ENCODE measurements at places on chromosomes 13 and 19.

- no peak for DNase-seq
These were observed 19.6 kb upstream of the PTPRS start for GRCh38 chr19:5360003-5360780.

DNA sequence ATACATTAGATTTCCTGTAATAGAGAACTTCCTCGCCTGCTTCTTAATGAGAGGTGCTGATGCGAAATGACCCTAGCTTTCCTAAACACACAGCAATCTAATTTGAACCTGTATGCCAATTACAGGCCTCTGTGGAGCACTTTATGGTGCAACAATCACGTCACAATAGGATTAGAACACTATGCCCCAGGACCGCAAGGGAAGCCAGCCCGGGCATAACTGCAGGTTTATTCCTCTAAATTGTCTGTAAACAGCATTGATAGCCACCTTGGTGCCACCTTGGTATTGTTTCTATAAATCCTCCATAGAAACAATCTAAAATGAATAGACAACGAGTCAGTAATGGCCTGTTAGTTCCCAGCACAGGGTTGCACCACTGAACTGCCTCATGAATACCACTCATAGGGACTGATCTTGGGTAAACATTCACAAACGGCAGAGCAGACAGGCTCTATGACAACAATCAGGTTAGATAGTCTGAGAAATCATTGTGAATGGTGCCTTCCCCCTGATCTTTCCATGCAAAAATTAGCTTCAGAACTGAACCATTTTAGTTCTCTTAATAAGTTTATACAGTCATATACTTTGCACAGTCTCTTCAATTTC lies 182.5 kb upstream of the OBI1 start:
- no peak for DNase-seq

GRCh38 chr13:78764665-78765064 lies 105.7 kb upstream of the OBI1 start:
- no peak for DNase-seq

- DNase-seq = peak; percentile 47
These were observed 608 bp downstream of the CNN2 start for GRCh38 chr19:1026783-1027649.

- DNase-seq = peak; percentile 69
These were observed 9.1 kb downstream of the ZNF653 start for GRCh38 chr19:11496391-11497163.

DNA sequence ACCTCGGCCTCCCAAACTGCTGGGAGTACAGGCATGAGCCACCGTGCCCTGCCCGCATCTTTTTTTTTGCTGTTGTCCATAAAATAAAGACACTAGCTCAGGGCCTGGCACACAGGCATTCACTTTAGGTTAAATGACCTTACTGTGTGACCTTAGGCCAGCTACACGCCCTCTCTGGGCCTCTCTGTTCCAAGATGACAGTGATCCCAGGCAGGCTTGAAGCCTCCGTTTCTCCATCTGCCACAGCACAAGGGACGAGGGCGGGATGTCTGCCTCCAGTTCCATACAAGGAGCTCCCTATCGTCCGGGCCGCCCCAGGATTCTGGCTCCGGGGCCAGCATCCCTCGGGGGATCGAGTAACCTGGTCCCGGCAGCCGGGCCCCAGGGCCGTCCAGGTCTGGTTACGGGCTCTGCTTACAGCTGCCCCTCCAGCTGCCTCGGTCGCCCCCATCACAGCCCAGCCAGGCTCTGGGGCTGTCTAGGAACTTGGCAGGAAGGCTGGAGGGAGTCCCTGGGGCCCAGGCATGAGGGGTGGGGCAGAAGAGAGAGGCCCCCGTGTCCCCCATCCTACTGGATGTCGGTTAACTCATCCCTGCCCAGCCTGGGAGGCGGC lies 11.9 kb upstream of the SEMA6B start:
- no peak for DNase-seq

- DNase-seq = peak; percentile 7
These were observed 96.6 kb downstream of the SIPA1L3 start for GRCh38 chr19:38003438-38004185.

- DNase-seq = no peak
These were observed 78.9 kb upstream of the PEG3 start for GRCh38 chr19:56919308-56919995.

DNA sequence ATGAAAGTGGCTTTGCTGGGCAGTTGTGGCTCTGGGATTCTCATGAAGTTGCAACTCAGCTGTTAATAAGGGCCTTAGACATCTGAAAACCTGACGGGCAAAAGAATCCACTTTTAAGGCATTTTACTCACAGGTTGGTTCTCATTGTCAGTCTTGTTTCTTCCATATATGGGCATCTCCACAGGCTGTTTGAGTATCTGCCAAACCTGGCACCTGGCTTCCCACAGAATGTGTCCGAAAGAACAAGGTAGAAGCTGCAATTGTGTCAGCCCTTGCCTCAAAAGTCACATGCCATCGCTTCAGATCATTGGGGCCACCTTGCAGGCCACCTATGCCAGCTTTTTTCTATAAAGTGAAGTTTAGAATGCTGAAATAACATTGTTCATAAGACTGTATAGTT lies 102.4 kb downstream of the KCTD12 start:
- no peak for DNase-seq

DNA sequence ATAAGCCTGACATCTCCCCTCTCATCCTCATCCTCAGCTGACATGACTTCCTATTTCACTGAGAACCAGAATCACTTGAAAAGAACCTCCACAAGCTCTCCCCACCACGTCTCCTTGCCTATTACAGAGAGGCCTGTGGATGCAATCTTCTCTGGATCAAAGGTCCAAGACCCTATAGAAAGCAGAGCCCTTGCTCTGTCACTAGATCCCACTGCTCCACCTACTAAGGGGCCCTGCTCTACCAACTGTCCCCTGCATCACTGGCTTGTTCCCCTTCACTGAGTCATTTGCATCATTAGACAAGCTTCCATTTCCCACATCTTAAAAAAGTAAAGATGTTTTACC lies 40.8 kb downstream of the RCBTB2 start:
- peak; percentile 52 for DNase-seq

GRCh38 chr13:110876609-110877008 lies 38.3 kb downstream of the ANKRD10 start:
- DNase-seq = peak; percentile 28

DNA sequence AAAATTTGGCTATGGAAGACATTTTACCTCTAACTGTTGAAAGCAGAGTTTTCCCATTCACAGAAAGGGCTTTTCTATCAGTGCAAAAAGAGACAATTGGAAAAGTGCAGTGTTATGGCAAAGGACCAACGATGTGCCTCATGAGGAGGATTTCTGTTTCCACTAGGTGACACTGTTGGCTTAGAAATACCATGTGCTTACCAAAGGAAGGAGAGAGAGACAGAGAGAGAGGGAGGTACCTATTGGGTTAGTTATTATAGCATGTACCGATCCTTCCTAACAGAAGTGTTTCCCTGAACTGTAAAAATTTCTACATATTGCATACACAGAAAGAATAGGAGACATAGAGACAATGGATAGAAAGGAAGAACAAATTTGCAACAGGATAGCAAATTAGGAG lies 23.9 kb upstream of the PSG4 start:
- DNase-seq = no peak

DNA sequence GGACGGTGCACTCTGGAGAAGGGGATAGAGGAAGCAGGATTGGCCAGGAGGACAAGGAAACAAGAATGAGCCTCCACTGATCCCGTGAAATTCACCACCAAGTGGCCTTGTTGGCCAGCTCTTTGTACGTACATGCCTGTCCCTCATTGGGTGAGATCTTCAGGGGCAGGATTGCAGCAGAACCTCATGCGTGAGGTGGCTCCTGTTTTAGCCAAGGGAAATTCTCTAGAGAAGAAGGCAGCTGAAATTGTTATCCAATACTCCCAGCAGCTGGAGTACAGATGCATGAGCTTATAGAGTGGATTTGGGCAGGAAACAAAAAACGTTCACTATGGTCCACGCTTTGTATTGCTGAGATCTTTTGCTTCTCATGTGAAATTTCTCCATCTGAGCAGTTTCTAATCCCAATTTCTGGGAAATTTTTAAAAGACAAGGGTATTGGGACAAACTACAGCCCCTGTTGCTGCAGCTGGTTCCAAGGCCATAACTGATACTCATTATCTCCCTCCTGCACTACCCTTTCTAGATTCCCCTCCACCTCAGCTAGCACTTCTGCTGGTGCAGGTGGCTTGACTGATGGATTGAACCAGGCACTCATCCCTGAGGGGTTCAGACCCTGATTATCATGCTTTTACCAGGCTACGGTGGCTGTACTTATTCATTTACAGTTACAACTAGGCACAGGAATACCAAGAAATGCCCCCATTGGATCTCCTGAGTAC lies 3.9 kb upstream of the RNF6 start:
- DNase-seq = no peak

DNA sequence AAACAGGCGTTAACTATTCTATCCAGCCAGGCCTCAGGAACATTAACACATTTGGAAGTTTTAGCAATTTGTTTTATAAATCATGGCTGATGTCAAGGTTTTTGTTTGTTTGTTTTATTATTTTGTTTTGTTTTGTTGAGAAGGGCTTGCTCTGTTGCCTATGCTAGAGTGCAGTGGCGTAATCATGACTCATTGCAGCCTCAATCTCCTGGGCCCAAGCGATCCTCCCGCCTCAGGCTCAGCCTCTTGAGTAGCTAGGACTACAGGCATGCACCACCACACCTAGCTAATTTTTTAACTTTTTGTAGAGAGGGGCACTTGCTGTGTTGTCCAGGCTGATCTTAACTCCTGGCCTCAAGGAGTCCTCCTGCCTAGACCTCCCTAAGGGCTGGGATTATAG lies 28.3 kb downstream of the NUP58 start:
- no peak for DNase-seq

DNA sequence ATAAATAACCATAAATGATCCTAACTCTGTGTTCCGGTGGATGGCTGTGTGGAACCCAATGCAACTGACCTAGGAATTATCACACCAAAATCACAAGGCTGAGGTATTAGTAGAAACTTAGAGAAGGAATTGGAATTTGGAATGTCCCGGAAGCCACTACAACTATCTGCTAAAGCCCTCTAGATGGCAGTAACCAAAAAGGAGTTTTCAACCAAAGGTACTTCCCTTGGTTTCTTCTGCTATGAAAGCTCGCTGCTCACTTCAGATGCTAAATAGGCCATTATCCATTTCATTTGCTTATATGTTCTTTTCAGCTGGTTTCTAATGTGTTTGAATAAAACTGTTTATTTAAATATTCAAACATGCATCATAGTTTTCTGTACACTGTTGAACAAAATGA lies 1589.1 kb upstream of the SPRY2 start:
- DNase-seq = no peak

DNA sequence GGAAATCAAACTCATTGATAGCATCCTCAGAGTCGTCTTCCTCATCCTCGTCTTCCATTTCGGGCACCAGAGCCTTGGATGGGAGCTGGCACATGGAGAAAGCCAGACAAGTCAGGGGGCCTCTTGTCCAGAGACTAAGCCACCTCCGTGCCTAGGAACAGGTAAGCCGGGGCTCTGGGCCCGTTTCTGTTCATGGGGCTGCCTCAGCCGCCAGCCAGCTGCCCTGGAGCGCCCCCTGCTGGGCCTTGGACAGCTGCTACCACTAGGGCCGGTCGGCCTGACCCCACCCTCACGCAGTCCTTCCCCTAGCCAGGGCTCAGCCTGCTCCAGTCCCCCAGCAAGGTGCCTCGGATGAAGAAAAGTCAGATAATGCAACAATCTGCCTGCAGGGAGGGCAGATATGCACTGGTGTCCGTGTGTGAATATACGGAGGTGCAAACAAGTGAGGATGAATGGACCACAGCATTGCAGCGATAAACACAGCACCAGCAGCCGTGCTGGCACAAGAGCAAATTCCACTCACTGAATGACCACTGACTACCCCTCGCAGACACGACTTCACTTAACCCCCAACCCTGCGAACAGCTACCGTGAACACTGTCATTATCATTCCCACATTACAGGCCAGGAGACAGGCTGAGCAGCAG lies 11.9 kb upstream of the PRKD2 start:
- peak; percentile 87 for DNase-seq

- DNase-seq = no peak
These were observed 86.0 kb downstream of the ING1 start for GRCh38 chr13:110799246-110800236.

GRCh38 chr13:101570410-101570809 lies 117.9 kb downstream of the ITGBL1 start:
- DNase-seq = no peak

- no peak for DNase-seq
These were observed 18.4 kb downstream of the SPATA13 start for GRCh38 chr13:24178847-24179485.

DNA sequence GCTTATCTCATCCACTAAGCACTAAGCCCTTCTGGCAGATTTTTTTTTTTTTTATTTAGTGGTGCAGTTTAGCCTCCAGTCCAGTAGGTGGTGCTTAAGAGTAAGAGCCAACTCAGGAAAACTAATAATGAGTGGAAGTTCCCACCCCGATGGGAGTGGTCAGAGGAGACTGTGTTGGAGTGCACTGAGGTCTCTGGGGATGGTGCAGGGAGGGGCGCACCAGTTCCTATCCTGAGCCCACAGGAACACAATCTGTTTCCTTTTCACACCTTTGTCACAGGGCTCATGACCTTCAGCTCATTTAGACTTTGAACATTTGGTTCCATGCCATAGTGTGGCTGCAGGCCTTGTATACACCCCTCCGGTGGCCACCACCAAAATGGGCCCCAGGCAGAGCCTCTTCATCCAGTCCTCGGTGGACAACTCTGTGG lies 367.4 kb downstream of the SPRY2 start:
- DNase-seq = no peak

- no peak for DNase-seq
These were observed 3.5 kb downstream of the ZSCAN5B start for GRCh38 chr19:56193981-56194640.

DNA sequence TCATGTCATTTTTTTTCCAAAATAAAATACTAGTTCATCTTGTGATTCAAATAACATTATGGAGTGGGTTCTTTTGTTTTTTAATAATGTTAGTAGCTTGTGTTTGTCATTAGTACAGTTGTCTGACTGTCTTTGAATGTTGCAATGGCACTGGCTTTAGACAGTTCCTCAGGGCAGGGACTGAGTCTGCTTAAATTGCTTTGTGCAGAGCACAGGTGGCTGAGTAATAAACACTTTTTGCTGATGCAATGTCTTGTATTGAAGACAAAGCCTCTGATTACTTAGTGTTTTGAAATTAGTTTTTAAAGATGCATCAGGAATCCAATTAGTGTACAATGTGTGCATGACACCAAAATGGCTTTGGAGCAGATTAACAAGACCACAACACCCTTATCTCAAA lies 88.7 kb upstream of the PCDH9 start:
- no peak for DNase-seq

- DNase-seq = peak; percentile 10
These were observed 27.5 kb upstream of the KL start for GRCh38 chr13:32988608-32989289.

GRCh38 chr19:703651-704446 lies 4.9 kb upstream of the PALM start:
- DNase-seq = peak; percentile 55

- no peak for DNase-seq
These were observed 220.0 kb downstream of the TEX29 start for GRCh38 chr13:111540486-111540885.

Data from germinal center (tissue), 1 donor.